ENCODE measurements at places on chromosomes 7 and 10. TPM values are rescaled to one million over a fixed set of nuclear protein-coding genes. Genes with fewer than 3 reads are reported as not detected.

DNA sequence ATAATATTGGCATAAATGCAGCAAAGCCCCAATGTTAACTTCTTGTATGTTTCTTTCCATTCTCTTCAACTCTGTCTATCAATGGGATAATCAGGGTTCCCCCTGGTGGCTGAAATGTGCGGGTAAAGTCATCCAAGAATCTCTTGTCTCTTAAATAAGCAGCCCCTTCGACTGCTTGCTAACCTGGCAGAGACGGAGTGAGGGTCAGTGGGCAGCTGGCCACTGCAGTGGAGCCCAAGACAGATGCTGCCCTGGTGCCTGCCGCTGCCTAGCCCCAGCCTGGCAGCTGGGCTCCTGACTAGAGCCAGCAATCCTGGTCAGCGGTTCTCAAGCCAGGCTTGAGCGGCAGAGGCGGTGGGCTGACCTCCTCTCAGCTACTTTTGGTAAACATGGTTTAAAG is 248.9 kb downstream of the COBL start:
- DNase-seq = peak; percentile 55

- DNase-seq = no peak
Observed at GRCh38 chr7:122528879-122529481, 169.9 kb downstream of the RNF133 start.

The TMEM236 gene
- total RNA-seq = not detected

DNA sequence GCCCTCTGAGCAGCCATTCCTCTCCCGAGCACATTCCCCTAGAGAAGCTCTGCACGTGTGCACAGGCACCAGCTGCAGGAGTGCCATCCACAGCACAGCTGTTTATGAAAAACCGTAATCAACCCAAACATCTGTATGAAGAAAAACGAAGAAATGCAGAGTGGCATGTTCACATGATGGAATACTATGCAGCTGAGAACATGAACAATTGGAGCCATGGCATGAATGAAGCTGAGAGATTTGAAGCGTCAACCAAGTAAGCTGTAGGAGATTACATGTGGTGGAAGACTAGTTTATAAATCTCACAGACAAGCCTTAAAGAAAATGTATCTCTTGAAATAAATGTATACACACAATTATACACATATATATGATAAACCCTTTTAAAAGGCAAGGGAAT is 176.5 kb downstream of the EBF3 start:
- DNase-seq = no peak

DNA sequence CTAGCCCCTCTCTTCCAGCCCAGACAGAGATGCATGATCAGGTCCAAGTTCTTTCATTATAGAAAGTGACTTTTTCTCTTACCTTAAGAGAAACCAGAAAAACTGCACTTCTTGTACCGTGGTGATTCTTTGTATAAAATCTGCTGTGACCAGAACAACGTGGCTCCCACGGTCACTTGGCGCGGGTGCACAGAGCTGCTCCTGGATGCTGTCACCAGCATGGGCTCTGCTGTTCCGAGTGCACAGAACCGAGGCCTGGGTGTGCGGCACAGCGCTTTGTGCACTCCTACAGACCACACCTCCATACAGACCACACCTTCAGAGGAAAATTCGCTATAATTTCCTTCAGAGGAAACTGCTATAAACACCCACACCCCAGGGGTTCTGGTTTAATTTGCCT is 26.0 kb downstream of the VIPR2 start:
- DNase-seq = no peak

The RBM17 gene
- total RNA-seq = 217 TPM

The LRRD1 gene
- total RNA-seq = 0.13 TPM

DNA sequence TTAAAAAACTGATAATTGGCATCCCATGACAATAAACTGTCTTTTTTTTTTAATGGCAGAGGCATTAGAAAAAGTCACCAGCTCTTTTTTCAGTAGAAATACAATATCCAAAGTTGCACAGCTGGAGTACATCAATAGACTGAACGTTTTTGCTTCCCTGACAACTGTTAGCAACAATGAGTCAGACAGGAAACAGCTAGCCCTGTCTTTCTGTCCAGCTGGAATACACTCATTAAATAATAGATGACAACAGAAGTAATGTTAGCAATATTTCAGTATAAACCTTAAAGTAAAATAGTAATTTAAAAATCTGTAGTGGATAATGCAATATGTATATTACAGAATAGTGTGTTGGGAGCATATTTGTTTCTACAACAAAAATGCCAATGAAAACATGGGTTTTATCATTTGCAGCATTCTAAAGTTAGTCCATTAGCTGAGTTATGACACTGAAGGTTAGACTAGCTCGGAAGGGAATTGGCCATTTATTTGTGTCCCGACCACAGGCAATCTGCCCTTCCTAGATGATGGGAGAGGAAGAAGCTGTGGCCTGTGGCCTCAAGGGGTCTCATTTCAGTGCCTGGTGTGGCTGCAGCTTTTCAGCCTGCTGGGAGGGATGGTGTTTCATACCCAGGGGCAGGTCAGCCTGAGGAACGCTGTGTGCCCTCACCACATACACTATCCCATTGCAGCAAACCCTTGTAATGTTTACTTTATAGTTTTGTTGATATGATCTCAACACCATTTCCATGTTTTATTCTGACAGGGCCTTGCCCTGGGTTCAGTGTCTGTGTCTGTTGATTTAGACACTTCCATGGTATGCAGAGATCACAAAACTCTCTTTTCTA is 173.3 kb downstream of the SLC16A9 start:
- no peak for DNase-seq

- no peak for DNase-seq
Observed at GRCh38 chr7:55887821-55888247, 578 bp downstream of the ZNF713 start.

DNA sequence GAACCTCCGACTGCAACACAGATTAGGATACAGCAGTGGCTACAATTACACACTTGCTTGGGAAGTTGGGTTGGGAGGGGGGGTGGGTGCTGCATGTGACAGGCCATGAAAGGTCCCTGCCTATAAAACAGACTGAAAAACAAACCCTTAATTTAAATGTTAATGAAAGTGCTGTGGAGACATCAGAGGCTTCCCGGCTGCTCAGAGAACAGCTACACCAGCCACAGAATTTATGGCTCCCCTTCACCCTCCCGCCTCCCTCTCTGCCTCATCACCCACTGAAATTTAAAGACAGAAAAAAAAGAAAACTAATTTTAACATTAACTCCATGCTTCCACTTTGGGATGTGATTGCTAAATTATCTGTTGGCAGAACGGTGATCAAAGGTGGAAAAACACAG is 34.7 kb downstream of the FBXW4 start:
- DNase-seq = no peak

GRCh38 chr7:50594136-50594535 is 28.9 kb upstream of the DDC start:
- no peak for DNase-seq

DNA sequence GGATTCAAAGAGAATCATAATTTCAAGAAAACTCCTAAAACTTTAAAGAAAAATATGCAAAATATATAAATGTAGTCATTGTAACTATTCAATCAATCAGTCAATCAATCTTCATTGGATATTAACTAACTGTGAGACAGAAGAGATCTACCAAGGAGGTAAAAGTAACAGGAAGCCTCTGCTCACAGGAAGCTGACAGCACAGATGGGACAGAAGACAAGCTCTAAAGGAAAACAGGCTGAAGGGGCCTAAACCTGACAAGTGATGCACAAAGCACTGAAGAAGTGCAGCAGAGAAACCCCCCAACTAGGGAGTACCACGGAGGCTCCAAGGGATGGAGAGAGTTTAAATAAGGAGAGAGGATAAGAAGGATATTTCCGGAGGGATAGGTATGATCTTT is 173.0 kb downstream of the SKAP2 start:
- no peak for DNase-seq

The CREB3L2 gene
- total RNA-seq = 25.9 TPM

The SHTN1 gene
- not detected for total RNA-seq

DNA sequence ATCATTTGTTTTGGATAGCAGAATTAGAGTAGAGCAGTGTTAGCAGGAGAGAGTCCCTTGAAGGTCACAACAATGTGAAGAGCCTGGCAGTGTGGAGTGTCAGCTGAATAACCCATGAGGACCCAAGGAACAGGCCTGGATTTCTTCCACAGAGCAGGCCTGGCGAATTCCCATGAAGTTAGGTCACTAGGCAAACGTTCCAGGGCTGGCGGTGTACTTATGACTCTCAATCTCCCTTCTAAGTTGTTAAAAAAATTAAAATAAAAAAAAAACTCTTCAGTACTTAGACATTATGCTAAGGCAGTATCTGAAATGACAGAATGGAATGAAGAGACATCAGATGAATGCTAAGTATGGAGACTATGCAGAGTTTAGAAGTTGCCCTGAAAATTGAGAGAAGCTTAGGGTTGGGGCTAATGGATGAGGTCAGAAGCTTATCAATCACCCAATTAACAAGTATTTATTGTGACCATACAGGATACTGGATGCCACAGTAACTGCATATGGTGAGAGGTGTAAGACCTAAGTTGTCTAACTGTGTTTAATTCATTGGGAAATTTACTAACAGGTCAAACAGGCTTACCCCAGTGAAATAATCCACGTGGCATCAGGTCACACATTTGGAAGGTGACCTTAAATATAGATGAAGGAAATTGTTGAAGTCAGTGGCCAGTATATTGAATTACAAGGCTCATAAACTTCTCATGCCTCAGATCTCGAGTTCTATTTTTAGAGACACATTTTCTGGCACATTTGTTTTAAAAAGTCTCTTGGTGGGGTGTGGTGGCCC is 126.2 kb upstream of the NRP1 start:
- DNase-seq = no peak

DNA sequence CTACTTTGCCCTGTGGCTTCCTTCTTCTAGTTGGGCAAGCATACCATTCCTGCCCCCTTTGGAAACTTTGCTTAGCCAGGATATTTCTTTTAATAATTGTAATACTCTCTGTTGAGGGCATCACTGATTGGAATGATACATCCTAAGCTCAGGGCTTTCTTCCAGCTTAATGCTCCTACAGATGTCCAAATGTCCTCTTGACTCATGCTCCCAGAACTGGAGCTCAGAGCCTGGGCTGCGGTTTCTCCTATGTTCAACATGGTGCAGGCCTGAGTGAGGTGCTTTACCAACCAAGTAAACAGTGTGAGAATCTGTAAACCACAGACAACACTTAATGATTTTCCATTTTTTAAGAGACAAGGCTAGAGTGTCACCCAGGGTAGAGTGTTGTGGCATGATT is 108.6 kb downstream of the LRRC4 start:
- DNase-seq = no peak

DNA sequence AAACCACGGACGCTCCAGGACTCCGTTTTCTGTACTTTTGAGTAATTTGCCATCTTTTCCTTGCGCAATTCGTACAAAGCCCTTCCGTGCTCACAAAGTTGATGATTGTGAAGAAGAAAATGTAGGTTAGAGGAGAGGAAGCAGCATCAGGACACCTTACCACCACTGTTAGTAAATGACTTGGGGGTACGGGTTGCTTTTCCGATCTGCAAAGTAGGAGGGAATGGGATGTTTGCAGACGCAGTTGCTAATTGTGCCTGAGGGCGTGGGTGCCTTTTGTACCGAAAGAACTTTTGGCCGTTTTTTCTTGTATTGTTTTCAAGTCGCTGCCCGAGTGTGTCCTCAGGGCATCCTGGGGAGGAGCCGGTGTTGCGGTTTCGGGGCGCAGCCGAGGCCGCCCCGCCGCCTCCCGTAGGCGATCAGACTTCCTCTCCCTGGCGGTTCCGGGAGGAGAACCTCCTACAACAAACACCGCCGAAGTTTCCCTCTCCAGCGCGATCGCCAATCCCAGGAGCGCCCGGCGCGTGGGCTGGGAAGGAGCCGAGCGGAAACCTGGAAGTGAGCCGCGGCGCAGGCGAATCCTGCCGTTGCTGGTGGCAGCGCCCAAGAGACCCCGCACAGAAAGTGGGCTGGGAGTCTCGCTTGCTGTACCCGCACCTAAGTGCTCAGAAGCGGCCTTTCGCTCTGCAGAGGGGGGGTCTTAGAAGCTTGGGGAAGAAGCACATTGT is 1.0 kb downstream of the PRR15 start:
- DNase-seq = peak; percentile 21

The LIPM gene
- total RNA-seq = not detected

DNA sequence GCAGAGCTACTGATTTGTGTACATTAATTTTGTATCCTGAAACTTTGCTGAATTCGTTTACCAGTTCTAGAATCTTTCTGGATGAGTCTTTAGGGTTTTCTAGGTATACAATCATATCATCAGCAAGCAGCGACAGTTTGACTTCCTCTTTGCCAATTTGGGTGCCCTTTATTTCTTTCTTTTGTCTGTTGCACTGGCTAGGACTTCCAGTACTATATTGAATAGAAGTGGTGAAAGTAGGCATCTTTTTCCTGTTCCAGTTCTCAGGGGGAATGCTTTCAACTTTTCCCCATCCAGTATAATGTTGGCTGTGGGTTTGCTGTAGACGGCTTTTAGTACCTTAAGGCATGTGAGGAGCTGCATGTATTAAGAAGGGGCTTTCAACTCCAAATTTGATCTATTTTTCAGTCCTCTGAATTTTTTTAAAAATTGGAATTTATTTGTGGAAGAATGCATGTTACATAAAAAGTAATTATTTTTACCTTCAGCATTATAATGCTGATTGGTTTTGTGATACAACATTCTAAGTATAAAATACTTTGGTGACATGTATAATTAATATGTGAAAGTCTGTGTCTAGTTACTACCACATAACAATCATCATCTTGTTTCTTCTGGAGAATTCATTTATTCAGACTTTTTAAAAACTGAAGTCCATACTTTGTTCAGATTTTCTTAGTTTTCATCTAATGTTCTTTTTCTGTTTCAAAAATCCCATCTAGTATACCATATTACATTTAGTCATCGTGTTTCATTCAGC is 49.6 kb downstream of the CPED1 start:
- no peak for DNase-seq

The TEX36 gene
- not detected for total RNA-seq

The CPN1 gene
- not detected for total RNA-seq

DNA sequence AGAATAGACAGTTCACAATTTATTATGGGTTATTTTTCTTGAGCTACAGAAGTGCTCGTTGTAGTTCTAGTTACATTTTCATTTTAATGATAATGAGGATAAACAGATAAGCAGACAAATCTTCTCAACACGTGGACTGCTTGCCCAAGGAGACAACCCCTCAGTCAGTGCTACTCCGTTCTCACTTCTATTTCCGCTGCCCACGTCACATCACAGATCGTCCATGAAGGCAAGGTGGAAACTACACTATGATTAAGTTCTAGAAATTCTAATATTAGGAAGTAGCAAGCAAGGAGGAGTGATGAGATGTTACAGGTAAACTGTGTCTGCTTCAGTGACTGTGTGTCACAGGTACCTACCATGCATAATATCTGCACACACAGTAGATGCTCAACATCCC is 210.5 kb downstream of the CHCHD3 start:
- DNase-seq = no peak

The CALHM1 gene
- 1.8 TPM for total RNA-seq

DNA sequence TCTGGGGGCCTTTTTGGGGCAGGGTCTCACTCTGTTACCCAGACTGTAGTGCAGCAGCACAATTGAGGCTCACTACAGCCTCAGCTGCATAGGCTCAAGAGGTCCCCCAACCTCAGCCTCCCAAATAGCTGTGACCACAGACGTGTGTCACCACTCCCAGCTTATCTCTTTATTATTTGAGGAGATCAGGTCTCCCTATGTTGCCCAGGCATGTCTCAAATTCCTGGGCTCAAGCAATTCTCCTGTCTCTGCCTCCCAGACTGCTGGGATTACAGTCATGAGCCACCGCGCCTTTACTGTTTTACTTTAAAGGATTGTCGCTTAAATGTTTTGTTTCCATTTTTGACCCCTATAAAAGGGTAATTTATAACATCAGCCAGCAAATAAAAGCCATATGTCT is 502.6 kb upstream of the AUTS2 start:
- no peak for DNase-seq

Measured in activated CD8-positive, alpha-beta T cell treated with anti-CD3 and anti-CD28 coated beads, Interleukin-2, amount 10 ng/mL, durations not matched to agents 7 days and 5 days (primary cell).